ENCODE measurements at places on chromosomes 3 and 15. TPM values are rescaled to one million over a fixed set of nuclear protein-coding genes. Genes with fewer than 3 reads are reported as not detected.

Gene DGKG
- total RNA-seq = 5.5 TPM

DNA sequence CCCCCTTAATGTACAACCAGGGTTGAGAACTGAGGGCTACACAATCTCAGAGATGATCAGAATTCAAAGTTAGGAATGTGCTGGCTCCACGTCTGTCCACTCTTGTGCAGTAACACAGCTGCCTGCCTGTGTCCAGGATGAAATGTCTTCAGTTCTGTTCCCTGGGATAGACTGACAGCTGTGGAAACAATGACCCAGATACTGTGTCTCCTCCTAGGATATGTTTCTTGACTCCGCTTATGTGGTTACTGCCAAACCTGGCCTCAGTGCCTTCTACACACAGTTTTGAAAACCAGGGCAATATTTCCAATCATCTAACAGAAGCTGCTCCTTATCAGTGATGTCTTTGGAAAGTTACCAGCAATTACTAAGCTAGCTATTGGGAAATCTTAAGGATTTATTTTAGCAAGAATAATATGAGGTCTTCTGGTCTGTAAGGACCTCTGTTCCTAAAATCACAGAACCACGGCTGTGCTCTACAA, 67.6 kb downstream of the NOX5 start:
- no peak for DNase-seq

Gene EFHB
- total RNA-seq = 0.91 TPM

GRCh38 chr15:82086243-82086995, 40.6 kb upstream of the MEX3B start:
- DNase-seq = no peak

DNA sequence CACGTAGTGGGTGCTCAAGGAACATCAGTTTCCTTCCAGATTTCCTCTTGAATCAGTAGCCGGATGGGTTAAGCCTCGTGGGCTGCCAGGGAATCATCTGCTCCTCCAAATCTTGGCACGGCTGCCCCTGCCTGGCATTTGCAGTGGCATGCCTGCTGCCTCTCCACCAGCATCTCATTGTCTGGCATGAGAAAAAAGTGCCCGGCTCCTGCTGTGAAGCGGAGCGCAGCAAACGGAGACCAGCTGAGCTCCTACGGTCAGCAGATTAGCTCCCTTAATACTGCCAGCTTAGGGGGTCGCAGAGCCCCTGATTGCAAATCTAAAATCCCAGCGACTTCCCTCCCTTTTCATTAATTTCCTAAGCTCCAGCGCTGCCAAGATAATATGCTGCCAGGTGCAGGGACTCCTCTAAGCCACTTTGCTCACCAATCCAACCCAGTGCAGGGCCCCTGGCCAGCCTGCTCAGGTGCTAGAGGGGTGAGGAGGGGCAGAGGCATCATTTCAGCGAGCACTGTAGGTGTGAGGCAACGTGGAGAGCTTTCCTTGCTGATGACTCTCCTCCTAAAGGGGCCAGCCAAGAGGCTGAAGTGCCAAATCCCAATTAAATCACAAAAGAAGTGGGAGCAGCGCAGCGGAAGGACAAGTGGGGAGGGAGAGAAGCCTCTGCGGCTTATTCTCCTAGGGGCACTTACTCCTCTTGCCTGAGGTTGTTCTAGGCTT, 49.6 kb upstream of the ST8SIA2 start:
- no peak for DNase-seq

DNA sequence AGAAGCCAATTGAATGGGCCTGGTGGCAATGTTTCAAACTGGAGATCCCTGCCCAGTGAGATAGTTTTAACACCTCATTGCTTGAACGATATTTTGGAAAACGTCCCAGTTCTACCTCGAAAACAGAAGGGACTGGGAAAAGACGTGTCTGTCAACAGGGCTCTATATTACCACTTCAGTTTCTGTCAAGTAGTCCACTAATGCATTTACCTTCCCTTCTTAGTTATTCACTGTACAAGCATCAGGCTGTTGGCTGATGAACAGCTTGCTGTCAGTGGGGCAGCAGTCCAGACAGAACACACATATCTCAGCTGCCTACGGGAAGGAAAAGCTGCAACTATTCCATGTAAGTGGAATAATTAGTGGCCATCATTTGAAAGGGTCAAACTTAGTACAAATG, 794.7 kb upstream of the GBE1 start:
- no peak for DNase-seq

DNA sequence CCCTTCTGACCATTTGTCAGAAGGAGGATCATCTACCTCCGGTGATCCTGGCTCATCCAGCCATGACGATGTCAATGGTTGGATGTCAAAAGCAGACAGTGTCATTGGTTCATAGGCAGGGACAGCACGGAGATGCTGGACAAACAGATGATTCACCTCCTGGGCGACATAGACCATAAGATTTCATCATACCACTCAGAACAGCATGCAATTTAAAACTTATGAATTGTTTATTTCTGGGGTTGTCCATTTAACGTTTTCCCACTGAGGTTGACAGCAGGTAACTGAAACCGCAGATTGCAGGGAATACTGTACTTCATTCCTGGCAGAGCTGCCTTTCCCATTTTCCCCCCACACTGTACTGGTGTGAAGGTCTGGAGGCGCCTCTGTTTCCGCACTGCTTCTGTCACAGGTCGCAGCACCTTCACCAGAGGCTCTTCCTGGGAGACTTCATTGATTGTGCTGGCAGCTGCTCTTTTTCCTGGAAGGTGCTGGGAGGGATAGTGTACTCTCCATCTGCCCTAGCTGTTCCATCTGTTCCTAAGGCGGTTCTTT, 32.5 kb upstream of the TMOD3 start:
- DNase-seq = no peak

Gene CEP70
- total RNA-seq = 41.6 TPM

GRCh38 chr15:91040856-91041255, 18.5 kb upstream of the VPS33B start:
- no peak for DNase-seq

GRCh38 chr3:183895296-183895695, 10.6 kb upstream of the PARL start:
- no peak for DNase-seq

DNA sequence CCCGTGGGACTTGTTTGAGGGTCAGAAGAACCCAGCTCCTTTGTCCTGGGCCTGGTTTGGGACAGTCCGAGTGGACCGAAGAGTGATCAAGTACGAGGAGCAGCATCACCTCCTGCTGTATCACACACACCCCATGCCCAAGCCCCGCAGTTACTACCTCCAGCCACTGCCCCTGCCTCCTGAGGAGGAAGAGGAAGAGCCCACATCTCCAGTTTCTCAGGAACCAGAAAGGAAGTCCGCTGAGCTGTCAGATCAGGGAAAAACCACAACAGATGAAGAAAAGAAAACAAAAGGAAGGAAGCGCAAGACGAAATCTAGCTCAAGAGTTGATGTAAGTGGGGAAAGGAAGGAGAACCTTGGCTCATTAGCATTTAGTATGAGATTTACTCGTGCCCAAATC, 3.3 kb upstream of the P2RY12 start:
- no peak for DNase-seq

Gene PRR20G
- total RNA-seq = not detected

Gene TCF12
- total RNA-seq = 44.9 TPM

Gene ZNF660
- total RNA-seq = 0.23 TPM

Gene EPB42
- not detected for total RNA-seq

GRCh38 chr3:150005243-150006112, 34.8 kb upstream of the PFN2 start:
- DNase-seq = no peak

Gene NUSAP1
- 391 TPM for total RNA-seq

DNA sequence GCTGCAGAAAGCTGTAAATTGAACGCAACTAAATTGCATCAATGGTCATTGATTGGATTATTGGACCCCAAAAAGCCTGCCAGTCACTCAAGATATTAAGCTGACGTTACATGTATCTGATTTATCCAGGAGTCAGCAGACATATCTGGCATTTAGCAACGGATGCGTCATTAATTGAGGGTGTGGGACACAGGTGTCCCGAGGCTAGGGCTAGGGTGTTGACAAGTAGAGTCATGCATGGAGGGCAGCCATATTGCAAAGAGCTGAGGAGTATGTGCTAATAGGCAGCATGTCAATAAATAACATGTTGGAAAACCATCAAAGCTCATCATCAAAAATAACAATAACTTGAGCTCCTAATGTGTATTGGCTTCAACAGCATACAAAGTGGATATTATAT, 234.5 kb upstream of the GOLGA6L4 start:
- DNase-seq = no peak

DNA sequence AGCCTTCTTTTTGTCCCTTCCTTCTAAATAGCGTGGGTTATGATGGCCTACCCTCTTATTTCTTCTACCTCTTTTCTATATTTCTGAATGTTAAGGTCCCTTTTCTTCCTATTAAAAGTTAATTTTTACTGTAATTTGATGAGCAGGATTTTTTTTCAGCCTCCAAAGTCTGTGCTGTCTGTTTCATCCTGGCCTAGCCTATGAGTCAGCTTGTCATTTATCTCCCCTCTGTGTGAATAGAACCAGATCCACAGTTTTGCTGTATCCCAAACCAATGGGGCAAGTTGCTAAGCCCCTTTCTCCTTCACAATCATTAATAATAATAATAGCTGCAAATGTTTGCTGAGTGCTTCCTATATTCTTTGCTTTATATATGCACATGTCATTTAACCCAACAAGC, 18.1 kb upstream of the C3orf38 start:
- DNase-seq = no peak

DNA sequence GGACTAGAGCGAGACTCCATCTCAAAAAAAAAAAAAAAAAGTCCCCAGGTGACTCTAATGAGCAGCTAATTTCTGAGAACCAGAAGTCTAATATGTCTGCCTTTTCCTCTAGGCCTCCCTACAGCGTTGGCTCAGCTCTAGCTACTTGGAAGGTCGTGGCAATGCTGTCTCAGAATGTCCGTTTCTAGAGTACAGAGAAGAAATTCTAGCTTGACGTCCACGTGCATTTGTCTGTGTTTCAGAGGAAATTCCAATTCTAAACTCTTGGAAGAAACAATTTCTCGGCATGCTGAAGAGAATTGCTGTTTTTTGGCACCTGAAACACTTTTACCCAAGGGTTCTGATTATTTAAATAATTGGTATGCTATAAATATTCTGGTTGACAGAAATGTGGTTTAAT, 78.8 kb downstream of the SOX2 start:
- no peak for DNase-seq

DNA sequence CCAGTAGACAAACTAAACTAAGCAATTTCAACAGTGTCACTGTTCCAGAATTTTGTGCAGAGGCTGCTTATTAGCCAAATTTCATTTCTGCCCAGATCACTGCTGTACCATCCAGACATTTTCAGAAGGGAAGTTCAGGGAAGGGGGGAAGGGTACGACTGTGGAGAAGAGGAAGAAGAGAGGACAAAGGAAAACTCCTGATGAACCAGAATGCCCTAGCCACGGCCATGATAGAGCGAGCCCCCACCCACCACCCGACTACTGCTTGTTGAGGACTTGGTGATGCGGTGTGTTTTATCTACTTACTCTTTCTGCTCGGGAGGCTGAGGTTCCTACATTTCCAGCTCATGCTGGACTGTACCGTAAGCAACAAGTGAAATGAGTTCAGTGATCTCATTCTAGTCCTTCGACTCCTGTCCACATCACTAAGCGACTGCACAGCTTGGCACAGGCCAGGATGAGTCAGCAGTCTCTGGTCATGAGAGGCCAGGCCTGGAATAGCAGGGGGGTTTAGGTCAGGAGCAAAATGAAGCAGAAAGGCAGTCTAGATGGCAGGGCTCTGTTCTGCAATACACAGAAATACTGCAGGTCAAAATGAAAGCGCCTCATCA, 330.8 kb downstream of the TIGIT start:
- no peak for DNase-seq

GRCh38 chr3:42654331-42655201, 1.1 kb downstream of the ZBTB47 start:
- DNase-seq = no peak

Gene CNTN6
- total RNA-seq = not detected

Gene NR2E3
- total RNA-seq = not detected

Gene CMTM8
- 7.8 TPM for total RNA-seq

Gene KNG1
- total RNA-seq = not detected

GRCh38 chr3:187954873-187955586, 198.9 kb upstream of the LPP start:
- DNase-seq = no peak

GRCh38 chr3:161401389-161401788, 30.1 kb upstream of the SPTSSB start:
- DNase-seq = no peak

- DNase-seq = no peak
Observed at GRCh38 chr15:64855205-64855975, 13.7 kb downstream of the PLEKHO2 start.

Gene PTPRG
- 0.45 TPM for total RNA-seq

DNA sequence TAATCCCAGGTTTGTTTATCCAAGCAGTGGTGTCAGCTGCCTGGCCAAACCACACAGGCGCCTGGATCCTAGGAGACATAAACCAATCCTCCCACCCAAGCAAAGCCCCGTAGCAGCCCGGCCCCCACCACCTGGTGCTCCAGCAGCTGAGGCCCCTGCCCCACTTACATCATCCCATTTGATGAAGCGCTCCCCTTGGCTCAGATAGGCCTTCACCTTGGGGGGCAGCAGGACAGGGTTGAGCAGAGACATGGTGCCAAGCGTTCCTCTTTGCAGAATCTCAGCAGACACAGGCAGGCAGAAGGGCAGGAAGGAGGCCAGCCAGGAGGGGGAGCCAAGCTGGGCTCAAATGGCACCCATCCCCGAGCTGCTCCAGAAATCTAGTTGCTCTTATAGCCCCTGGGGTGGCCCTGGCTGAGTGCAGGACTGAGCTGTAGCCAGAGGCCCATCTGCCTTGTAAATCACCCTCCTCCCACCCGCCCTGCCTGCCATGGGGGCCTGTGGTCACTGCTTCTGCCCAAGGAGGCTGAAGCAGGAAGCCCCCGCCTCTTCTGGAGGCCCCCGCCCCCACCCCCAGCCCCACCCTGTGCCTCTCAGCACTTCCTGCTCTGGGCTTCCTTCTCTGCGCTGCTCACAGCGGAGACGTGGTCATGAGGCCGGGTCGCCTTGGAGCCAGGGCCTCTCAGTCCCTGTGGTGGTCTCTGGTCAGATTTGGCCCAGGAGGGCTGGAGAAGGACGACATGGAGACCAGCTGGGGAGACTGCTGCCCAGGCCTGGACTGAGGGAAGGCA, at the start of gene PLCB2:
TSS of gene PLCB2 (minus strand) at position 515 of the 791 bp plus-strand sequence. CDS start at position 252, 263 bp downstream.
- peak; percentile 72 for DNase-seq

- DNase-seq = no peak
Observed at GRCh38 chr15:31571676-31572075, 245.0 kb downstream of the KLF13 start.

Data from activated naive CD4-positive, alpha-beta T cell treated with anti-CD3 and anti-CD28 coated beads, Interleukin-2, amount 50 U/mL, for 72 hours (primary cell).